ENCODE measurements at places on chromosomes 5 and 9.

- no peak for DNase-seq
Observed at GRCh38 chr9:136722969-136723356, 10.6 kb downstream of the DIPK1B start.

DNA sequence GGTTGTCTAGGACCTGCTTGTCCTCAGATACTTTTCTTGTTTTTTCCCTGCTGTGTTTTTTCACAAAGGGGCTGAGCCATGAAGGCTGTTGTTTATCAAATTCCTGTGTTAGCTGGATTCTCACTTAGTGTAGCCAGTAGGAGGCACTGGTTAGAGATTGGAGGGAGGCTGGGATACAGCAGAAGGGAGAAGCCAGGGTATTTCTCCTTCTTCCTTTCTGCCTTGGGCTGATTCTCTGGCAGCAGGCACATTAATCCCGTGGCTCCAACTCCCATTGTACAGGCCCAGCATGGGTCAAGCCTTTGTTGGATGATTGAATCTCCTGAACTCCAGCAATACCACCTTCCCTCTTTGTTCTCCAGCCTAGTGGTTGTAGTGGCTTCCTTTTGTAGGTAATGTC, 46.4 kb upstream of the FAM170A start:
- DNase-seq, result no peak

- DNase-seq, result no peak
Observed at GRCh38 chr5:58259685-58260152, 200.2 kb downstream of the PLK2 start.

- no peak for DNase-seq
Observed at GRCh38 chr5:13957032-13957645, 12.7 kb upstream of the DNAH5 start.

DNA sequence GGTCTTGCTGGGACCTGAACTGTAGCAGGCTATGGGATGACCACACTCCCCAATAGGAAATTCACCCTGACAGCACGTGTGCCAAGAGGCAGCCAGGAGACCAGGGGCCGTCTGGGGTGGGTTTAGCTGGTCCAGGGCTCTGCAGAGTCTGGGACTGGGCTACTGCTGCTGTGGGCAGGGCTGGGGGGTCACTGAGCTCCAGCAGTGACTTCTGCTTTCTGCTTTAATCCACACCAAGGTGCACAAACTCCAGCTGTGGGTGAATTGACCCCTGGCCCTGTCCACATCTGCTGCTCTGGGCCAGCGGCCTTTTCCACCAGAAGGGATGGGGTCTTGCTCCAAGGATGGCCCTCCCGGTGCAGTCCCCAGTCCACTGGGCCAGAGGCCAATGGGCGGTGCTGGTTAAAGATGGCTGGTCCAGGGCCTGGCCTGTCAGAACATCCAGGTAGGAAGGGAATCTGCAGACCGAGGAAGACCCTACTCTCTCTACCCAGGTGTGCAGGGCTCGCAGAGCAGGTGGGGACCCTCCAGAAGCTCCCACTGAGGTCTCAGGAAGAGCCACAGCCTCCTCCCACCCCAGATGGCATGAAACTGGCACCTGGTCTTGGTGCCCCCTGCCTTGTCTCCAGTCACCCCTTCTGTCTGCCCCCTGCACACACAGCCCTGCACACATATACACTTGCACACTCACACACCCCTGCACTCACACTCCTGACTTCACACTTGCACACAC, 28.0 kb downstream of the GLT6D1 start:
- no peak for DNase-seq

GRCh38 chr5:93675460-93676450, 65.6 kb downstream of the POU5F2 start:
- DNase-seq, result no peak

DNA sequence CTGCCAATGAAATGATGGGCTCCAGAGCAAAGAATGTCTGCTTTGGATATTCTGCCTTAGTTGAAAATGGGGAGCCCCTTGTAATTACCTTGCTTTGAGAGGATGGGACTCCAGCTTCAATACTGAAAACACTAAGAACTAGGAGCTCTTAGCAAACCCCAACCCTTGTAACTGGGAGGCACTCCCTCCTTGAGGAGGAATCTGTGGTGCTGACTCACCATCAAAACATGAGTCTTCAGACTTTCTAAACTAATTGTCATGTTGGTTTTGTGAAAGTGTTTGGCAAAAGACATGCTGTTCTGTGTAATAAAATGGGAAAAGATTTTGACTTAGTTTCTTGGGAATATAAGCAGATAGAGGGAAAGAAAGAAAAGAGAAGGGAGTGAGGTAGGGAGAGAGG, 91.9 kb upstream of the PTPRD start:
- no peak for DNase-seq

- no peak for DNase-seq
Observed at GRCh38 chr9:97462159-97462558, 39.3 kb upstream of the TMOD1 start.

- DNase-seq, result no peak
Observed at GRCh38 chr9:69660304-69660703, 11.9 kb downstream of the APBA1 start.

- DNase-seq, result no peak
Observed at GRCh38 chr9:133635098-133635497, 1.1 kb upstream of the DBH start.

DNA sequence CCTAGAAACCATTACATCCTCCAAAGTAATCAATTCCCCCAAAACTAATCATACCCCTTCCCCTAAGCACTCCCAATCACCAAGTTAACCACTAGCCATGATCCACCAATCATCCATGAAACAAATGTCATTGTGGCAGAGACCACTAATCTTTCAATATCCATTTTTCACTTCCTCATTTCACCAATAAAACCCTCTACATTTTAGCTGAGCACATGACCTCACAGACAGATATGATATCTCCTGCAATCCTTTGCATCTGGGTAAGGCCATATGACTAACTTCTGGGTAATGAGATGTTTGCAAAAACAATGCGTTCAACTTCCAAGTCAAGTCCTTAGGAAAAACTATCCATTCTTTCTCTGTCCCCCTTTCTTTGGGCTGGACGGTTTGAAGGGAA, 20.7 kb downstream of the OR2S2 start:
- DNase-seq, result no peak

DNA sequence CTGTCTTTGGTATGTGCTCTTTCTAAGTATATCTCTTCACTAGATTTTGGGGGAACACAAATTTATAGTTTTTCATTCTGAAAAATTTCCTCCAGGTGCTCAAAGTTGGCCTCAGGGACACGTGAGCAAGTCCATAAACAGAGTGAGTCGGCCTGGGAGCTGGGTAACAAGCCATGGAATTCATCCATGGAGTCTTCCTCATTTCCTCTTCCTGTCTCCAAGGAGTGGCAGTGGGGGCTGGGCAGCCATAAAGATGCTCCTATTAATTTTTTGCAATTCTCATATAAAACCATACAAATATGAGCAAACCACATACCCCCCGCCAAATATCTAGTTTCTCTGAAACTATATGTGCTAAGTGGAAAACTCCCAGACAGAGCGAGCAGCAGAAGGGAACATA, 136.6 kb upstream of the OTULINL start:
- DNase-seq, result no peak

DNA sequence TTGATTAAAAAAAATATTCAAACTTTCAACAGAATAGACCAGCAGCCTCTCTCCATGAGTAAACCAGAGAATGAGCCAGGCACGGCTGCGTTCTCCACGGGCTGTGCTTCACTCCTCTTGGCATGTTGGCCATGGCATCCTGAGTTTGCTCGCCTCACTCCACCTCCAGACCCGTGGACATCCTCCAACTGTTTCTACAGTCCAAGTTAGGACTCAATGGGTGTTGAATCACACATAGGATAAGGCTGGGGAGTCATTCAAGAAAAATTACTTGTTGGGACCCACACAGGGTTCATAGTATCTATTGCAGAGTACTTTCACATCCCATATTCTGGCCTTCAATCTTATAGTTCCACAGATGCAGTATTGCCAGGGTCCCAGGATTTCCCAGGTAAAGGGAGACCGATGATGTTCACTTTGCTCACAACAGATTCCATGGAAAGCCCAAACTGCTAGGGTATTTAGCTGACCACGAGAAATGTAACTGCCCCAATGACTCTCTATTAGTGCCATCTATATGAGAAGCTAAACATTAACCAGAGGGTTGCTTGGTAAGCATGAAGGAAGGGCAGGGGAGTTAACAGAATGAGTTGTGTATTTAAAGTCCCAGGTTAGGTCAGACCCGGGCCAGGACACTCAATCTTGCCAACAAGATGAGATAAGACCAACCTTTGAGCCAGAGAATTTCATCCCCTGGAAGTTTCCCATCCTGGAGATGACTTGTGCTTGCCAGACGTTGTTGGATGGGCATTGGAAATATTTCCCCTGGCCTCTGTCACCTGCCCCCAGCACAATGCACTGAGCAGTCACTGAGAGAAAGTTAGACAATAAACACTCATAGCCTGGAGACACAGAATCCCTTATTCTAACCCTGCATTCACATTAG, 19.7 kb upstream of the GDA start:
- DNase-seq, result no peak

DNA sequence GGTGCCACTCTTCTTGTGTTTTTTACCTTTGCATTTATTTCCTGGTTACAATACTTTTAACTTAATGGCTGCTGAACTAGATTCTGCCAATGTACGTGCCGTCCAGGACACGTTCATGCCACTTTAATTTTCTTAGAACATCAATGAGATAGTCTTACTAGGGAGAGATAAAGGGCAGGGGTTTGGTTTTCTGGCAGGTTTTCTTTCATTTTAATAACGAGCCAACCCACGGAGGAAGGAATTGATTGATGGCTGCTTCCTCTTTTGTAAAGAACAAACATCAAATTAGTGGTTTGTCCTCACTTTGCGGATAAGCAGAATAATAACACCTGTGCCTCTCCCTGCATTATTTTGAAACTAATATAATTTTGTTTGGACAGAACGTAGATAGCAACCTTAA, 135.7 kb downstream of the DOCK8 start:
- no peak for DNase-seq

DNA sequence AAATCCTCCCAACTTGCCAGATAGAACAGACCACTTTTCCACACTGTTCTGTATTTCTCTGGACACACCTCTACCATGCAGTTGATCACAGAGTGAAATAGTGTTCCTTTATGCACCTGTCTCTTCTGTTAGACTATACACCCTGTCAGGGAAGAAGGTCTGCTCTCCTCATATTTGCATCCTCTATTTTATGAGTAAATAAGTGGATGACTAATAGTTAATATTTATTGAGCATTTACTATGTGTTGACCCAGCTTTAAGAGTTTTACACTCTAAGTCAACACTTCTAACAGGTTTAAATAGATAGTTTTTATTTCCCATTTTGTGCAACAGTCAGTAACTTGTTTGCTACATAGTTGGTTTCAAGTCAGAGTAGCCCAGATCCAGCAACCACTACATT, 452.8 kb upstream of the MPDZ start:
- DNase-seq, result no peak

DNA sequence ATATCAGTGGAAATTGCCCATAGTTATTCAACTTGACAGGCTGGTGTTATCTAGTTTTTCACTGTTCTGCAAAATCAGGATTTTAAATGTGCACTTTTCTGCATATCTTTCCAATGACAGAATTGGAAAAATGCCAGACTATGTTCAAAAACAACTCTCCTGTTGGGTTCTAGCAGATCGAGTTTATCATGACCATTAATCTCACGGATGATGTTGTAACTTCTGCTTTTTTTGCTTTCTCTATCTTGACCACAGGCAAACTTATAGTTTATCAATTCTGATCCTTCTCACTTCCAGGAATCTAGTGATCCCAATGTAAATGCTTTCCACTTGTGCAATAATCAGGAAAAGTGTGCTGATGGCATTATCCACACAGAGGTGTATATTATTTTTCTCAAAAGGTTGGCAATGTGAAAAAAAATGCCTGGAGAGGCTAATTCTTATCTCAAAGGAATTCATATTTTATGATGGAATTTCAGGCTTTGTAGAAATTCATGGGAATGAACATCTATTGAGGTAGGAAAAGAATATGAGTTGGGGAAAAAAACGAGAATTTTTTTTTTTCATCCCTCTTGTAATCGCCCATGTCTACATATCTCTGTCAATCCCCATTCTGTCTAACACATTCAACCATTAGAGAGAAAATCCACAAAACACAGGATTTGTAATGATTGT, 73.6 kb upstream of the DAB2 start:
- no peak for DNase-seq

DNA sequence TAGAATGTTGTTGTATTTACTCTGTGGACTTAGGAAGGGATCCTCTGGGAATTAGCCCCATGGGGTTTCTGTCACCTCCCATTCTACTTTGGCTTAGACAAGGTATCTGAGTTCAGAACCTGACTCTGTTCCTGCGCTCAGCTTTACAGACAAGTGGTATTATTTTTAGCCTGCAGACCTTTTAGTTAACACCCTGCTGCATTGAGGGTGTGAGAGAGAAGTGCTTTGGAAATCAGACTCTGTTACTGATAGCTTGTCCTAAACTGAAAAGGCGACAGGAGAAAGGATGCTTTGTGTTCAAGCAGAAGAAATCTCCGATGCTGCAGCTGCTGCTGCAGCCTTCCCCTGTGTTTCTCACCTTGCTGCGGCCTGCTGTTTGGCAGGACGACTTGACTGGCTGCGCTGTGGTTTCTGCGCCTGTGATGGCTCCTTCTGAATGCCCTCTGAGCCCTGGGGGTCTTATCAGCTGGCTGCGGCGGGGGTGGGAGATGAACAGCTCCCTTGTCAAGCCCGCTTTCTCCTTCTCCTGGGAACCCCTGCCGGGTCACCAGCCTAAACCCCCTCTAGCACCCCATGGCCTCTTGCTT, 61.9 kb downstream of the PGM5 start:
- no peak for DNase-seq

- DNase-seq, result no peak
Observed at GRCh38 chr5:104800440-104801048, 1238.0 kb upstream of the NUDT12 start.

GRCh38 chr5:44714871-44715561, 93.7 kb upstream of the MRPS30 start:
- no peak for DNase-seq

DNA sequence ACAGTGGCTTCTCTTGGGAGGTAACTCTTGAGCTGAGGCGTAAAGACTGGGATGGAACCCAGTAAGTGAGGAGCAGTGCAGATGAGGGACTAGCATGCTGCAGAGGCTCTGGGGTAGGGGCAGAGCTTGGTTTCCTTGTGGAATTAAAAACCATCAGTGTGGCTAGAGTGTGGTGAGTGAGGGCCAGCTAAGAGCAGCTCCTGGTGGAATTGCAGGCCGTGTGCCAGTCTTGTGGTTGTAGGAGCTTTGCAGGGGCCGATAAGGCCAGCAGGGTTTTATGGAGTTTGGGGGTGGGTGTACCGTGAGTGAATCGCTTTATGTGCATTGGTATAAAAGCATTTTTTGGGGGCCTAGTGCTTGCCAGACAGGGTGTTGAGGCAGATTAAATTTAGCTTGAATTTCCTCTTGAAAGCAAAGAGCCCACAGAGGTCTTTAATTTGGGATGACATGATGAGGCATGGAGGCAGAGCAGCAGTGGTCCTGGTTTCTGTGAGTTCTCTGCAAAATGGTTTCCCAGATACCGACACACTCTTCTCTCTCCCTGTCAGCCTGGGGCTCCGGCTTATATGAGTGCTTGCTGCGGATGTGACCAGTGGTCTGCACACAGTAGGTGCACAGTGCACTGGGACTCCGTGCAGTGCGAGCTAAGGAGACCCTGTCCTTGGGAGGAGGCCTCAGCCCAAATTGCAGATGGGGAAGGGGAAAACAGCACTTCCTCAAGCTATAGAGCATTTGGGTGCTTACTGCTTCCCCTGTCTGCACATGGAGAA, 176.4 kb upstream of the PITX1 start:
- DNase-seq, result no peak
